NCI-H1694 (cell line): ENCODE measurements at places on chromosomes 4 and X.

DNA sequence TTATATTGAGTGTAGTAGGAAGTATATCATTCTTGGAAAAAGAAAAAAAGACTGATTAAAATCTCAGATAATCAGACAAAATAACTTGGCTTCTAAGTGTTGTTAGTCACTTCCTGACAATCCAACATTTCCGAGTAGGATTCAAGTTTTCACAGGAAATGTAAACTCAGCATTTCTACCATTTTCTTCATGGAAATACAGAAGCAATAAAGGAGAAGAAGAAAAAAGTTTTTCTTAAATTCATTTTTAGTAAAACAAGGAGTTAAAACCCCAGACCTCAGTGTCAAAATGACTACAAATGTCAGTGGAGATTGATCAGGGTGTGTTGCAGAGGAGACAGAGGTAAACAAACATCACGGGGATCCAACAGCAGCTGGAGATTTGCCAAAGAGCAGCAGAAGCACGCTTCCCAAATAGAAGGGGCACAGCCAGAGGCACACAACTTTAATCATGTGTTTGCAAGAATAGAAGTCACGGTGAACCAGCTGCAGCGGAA lies 129.3 kb upstream of the FAM9B start:
- DNase-seq, result no peak

- DNase-seq, result no peak
Observed at GRCh38 chr4:3361406-3361805, 68.6 kb downstream of the RGS12 start.

- no peak for DNase-seq
Observed at GRCh38 chrX:136067966-136068365, 79.4 kb upstream of the FHL1 start.

- DNase-seq, result no peak
Observed at GRCh38 chrX:127708155-127708554, 344.0 kb downstream of the ACTRT1 start.

- no peak for DNase-seq
Observed at GRCh38 chr4:60948008-60948407, 252.1 kb upstream of the ADGRL3 start.

DNA sequence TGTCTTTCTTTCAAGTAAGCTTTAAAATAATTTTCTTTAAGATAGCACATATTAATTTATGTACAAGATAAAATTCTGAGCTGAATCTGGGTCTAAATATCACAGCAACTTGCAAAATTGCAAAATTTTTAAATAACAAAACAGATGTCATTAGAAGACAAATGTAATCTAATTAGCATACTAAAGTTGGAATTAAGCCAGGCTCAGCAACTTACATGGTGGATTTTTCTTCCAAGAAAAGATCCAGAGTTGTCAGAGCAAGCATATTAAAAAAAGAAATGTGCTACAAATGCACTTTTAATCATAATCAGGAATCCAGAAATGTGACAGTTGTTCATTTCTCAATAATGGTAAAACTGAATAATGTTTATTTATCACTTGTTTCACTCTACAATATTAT lies 906.9 kb upstream of the INTU start:
- no peak for DNase-seq

- no peak for DNase-seq
Observed at GRCh38 chr4:54643958-54644751, 13.6 kb upstream of the KIT start.

DNA sequence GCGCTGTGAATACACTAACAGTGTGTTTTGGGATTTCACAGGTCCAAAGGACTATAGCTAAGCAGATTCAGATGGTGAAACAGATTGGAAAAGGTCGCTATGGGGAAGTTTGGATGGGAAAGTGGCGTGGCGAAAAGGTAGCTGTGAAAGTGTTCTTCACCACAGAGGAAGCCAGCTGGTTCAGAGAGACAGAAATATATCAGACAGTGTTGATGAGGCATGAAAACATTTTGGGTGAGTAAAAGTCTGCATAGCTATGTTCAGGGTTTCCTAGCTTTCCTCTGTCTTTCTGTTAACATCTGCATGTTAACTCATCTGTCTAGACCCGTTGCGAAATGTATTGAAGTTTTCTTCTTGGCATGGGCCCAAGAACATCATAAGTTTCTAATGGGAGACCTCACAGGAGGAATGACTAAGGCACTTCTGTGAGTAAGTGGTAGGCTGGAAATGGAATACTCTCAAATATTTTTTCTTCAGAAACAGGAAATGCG lies 372.1 kb downstream of the BMPR1B start:
- DNase-seq, result no peak

GRCh38 chr4:123987408-123987807 lies 590.8 kb downstream of the SPRY1 start:
- DNase-seq, result no peak

DNA sequence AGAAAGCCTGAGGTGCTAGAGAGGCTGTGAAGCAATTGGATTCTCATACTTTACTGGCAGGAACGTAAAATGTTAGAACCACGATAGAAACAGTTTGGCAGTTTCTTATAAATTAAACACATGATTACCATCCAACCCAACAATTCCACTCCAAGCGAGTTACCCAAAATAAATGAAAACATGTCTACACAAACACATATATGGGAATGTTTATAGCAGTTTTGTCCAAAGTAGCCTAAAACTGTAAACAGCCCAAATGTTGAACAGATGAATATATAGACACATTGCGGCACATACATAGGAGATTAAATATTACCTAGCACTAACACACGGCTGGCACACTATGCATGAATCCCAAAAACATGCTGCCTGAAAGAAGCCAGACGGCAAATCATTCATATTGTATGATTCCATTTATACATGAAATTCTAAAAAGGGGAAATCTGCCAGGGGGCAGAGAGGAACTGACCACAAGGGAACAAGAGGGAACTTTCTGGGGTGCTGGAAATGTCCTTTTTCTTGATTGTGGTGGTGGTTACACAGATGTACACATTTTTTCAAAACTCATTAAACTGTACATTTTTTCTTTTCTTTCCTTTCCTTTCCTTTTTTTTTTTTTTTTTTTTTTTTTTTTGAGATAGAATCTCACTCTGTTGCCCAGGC lies 50.4 kb upstream of the SLC25A4 start:
- no peak for DNase-seq

- DNase-seq, result no peak
Observed at GRCh38 chr4:96459105-96459504, 619.2 kb downstream of the PDHA2 start.

DNA sequence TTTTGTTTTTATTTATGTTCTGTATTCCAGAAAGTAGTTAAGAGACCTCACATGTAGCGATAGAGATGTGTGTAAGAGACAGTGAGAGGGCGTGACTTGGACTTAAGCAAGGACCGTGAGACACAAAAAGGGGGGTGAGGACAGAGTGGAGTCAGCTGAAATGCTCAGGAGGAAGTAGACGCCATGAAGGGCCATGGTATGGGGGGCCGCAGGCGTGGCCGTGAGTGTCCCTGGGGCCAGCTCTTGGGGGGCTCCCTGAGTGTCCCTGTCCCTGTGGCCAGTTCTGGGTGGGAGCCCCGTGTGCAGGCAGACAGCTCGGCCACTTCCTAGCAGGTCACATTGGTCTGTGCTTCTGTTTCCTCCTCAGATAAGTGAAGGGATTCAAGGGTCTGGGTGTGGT lies 23.0 kb upstream of the MSANTD1 start:
- DNase-seq, result no peak
